ENCODE measurements at places on chromosomes 7 and 10.

DNA sequence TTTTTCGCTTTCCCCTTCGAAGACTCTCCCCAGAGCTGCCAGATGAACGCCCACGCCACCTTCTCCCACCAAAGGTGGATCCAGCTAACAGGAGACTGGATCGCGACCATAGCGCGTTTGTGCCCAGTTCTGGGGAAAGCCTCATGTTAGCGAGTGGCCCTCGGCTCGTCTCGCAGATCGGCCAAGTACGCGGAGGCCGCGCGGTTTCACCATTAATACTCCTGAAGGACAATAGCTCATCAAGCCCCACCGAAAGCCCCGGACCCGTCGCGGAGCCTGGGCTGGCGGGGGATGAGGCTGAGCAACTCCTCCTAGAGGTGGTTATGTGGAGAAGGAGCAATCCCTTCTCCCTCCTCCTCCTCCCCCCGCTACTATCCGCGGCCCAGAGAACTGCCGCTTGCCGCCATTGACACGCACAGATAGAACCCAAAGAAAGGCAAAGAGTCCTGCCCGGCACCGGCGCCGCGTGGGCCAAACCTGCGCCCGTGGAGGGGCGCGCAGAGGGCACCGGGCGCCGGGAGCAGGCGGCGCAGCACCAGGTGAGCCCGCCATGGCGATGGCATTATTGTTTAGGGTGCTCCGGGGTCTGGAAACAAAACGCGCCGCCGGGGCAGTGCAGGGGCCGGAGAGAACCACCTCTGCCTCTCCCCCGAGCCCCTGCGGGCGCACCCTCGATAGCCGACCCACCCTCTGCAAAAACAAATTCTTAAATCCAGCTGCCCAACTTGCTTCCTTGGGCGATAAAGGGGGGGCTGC, at the start of gene MACROH2A2:
Gene MACROH2A2, plus strand, starts transcription at position 385 of the 756 bp plus-strand sequence. CDS start 22,813 bp downstream, outside the sequence.
- DNase-seq = peak; percentile 40

- no peak for DNase-seq
Measured at GRCh38 chr7:22669692-22670421, 57.1 kb upstream of the IL6 start.

GRCh38 chr10:20713420-20713819, 183.7 kb downstream of the NEBL start:
- DNase-seq = no peak

- DNase-seq = no peak
Measured at GRCh38 chr10:75857269-75857846, 425.9 kb downstream of the LRMDA start.

- no peak for DNase-seq
Measured at GRCh38 chr7:146993764-146994163, 877.2 kb downstream of the CNTNAP2 start.

- no peak for DNase-seq
Measured at GRCh38 chr7:108430664-108431063, 25.6 kb downstream of the NRCAM start.

- DNase-seq = peak; percentile 48
Measured at GRCh38 chr10:45353186-45353585, 20.8 kb upstream of the ALOX5 start.

DNA sequence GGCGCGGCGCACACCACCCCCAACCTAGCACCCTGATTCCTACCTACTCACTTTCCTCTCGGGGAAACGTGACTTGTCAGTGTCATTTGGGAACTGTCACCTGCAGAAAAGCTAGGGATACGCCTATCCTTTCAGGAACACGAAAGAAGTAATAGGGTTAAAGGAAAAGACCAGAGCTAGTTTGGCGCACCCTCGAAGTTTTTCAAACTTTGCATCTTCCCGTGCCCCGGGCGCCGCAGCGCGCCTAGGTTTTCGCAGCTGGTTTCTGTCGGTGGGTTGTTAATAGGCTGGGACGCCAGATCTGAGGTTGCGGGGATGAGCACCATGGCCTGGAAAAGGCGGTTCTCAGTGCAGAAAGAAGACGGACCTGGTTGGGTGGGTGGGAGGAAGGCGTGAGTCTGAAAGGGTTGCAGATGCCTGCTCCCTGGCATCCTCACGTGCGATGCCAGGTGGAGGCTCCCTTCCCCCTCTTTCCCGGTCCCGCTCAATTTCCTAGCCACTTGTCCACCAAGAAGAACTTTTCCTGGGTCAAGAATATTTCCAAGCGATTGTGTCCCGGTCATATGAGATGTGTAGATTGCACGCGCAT, 568 bp upstream of the MEOX2 start:
- DNase-seq = no peak

- DNase-seq = no peak
Measured at GRCh38 chr7:18116661-18117060, 89.0 kb upstream of the PRPS1L1 start.

GRCh38 chr7:28086198-28086597, 94.4 kb downstream of the JAZF1 start:
- no peak for DNase-seq

DNA sequence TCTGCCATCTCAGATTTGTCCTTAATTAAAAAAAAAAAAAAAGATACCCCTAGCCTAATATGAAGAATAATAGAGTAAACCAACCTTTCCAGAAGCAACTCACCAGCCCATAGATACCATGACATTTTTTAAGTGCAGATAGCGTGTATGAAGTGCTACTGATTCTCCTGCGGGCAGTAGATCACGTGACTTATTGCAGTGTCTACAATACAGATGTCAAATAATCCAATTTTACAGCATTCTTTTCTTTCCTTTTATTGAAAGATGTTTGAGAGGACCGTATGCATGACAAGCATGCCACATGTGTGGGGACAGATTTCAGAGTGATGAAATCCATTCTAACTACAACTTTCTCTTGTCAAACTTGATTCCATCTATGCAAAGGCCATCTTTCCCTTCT, 232.9 kb upstream of the SP4 start:
- DNase-seq = no peak

- peak; percentile 39 for DNase-seq
Measured at GRCh38 chr7:130942211-130942964, 208.4 kb upstream of the KLF14 start.

- no peak for DNase-seq
Measured at GRCh38 chr10:78720091-78720490, 348.7 kb upstream of the ZMIZ1 start.

- DNase-seq = no peak
Measured at GRCh38 chr10:16681521-16681920, 135.7 kb downstream of the RSU1 start.

Measured in activated CD4-positive, alpha-beta T cell treated with anti-CD3 and anti-CD28 coated beads, Interleukin-2, Interleukin-6, amounts not matched to agents 100 ng/mL and 50 ng/mL, durations not matched to agents 16 hours and 8 hours (primary cell).